Stimulated activated CD4-positive, alpha-beta T cell treated with anti-CD3 and anti-CD28 coated beads, Interleukin-15, amount 100 ng/mL, for 1 hour (primary cell): ENCODE measurements at places on chromosomes 1 and 21.

GRCh38 chr1:160823296-160823695 is 27.3 kb downstream of the LY9 start:
- no peak for DNase-seq

DNA sequence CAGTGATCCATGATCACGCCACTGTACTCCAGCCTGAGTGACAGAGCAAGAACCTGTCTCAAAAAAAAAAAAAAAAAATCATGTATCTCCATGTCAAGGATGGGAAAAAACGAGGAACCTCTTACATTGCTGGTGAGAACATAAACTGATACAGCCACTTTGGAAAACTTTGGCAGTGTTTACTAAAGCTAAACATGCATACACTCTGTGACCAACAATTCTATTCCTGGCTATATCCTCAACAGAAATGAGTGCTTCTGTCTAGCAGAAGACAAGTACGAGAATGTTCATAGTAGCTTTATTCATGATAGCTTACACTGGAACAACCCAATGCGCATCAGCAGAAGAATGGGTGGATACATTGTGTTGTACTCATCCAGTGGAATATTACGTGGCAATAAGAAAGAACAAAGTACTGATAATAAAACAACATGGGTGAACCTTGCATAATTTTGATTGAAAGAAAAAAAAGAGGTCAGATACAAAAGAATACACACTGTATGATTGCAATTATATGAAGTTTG is 31.5 kb upstream of the SLC6A9 start:
- DNase-seq = no peak

DNA sequence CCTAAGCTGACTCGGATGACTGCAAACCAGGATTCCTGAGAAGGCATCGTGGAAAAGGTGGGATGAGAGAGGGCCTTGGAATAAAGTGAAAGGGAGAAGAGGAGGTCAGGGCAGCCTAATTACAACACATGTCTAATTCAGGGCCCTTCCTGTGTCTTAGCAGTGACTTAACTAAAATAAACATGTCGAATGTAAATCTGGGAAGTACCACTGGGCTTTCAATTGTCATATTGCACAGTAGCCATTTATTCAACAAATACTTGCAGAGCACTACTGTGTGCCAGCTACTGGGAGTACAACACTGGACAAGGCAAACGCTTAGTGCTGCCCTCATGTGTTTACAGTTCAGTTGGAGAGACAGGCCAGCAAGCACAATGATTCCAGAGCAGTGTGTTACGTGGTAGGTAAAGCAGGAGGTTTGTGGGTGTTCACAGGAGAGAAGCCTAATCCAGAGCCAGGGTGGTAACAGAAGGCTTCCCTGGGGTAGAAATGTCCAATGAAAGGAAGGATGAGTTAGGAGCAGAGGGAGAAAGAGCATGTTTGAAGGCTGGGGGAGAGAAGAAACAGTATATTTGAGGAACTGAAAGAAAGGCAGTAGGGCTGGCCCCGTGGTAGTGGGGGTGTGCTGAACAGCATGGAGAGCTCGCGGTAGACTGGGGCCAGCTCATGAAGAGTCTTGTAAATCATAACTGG is 38.0 kb upstream of the RASAL2 start:
- no peak for DNase-seq

GRCh38 chr1:71043065-71043464 is 4.6 kb downstream of the PTGER3 start:
- no peak for DNase-seq

- no peak for DNase-seq
These were observed 430 bp downstream of the WASF2 start for GRCh38 chr1:27489501-27489972.

DNA sequence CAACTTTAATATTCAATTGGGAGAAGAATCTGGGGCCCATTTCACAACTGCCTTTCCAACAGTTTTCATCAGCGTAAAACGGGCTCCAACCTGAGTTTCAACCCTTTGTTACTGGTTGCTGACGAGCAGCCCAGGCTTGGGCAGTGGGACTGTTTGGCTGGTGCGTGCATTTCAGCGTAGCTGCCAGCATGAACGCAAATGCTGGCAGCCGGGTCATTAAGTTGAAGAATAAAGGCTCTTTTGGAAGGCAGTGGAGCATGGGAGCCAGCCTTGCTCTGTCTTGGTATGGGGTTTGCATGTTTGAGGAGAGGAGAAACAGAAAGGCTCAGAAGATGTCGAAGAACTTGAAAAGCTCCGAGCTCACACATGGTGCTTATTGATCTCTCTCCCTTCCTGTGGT is 40.7 kb downstream of the WDR3 start:
- no peak for DNase-seq

GRCh38 chr1:235632506-235633401 is 16.8 kb downstream of the GNG4 start:
- no peak for DNase-seq

DNA sequence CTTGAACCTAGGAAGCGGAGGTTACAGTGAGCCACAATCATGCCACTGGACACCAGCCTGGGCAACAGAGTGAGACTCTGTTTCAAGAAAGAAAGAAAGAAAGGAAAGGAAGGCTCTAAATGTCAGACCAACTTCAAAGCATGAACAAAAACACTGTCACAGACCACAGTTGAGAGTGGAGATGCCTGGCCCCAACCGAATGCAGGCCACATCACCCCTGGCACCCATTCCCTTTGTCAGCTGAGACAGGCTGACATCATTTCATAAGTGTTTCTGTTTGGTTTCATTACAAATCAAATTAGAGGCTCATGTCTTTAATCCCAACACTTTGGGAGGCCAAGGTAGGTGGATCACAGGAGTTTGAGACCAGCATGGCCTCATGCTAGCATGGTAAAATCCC is 28.6 kb upstream of the NADK start:
- no peak for DNase-seq

DNA sequence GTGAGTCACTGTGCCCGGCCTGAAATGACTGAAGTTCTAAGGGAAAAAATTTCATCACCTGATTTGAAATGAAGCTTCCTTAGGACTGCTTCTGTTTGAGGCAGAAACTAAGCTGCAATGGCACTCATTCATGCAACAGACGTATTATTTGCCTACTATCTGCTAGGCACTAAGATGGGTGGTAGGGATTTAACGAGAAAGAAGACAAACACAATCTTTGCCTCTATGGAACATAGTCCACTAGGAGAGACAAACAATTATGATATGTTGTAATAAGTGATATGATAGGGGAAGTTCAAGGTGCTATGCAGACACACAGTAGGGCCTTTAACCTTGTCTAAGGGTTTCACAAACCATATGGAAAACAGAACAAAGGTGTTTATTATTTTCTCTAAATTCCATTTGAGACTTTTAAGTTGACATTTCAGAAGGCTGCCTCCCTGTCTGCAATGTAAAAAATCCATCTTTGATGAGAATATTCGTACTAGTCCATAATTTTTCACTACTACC is 11.3 kb downstream of the LIX1L start:
- DNase-seq = no peak

DNA sequence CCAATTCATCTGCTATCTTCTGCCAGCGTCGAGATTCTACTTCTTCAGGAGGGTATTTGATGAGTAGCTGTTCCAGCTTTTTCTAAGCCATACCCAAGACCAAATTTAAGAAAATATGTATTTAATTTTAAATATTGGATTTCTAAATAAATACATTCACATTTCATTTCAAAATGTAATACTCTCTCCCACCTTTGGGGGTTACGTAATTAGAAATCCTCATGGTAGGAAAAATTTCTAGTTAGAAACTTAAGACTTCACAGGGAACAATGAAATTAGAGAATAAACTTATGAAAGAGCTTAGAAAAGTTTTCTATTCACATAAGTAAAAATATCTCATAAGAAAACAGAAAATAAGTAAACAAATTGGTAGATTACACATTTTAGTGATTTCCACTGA is 102.9 kb downstream of the ZZZ3 start:
- no peak for DNase-seq

DNA sequence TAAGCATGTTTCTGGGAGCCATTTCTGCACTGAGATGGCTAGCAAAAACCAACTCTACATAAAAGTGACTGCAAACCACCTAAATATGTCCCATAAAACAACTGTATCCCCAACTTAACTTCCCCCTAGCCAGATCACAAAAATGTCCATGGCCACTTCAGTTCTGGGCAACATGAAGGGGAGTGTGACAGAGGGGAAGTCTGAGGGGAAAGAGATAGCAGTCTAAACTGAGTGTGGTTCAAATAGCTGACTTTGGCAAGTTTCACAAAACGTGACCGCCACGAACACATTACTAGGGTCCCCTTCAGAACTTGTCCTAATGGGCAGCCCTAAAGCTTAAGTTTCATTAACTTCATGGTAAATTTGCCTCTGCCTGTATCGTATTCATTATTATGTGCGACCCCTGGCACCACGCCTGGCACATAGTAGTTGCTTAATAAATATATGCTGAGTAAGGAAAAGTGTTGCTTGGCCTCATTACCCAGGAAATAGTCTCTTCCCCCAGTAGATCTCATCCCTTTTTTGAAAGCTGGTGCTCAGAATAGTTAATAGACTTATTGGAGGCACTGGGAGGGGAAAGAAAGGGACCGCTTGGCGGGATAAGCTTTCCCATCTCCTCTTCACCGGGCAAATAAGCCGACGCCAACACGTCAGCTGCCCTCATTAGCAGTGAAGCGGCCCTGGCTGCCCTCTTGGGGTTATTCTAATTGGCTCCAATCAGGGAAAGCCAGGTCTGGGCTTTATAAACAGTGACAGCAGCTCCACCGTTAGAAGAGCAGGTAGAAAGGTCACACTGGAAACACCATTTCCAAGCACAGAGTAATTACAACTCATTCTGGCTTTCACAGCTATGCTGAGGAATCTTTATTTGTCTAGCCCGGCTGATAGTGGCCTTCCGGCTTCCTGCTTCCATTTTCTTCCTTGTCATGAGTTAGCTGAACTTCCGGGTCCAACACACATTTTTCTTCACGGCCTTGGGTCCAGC is 122.1 kb downstream of the LRIG2 start:
- no peak for DNase-seq
